ENCODE measurements at places on chromosomes 3 and 15.

- no peak for DNase-seq
Measured at GRCh38 chr15:95864467-95864886, 466.0 kb upstream of the NR2F2 start.

GRCh38 chr15:86526938-86527690, 447.4 kb downstream of the AGBL1 start:
- no peak for DNase-seq

GRCh38 chr15:29854413-29854812, 32.1 kb upstream of the TJP1 start:
- DNase-seq = no peak

GRCh38 chr3:146823622-146824021, 218.5 kb upstream of the PLSCR5 start:
- DNase-seq = no peak

- DNase-seq = no peak
Measured at GRCh38 chr15:42355291-42355690, 4.0 kb upstream of the CAPN3 start.

DNA sequence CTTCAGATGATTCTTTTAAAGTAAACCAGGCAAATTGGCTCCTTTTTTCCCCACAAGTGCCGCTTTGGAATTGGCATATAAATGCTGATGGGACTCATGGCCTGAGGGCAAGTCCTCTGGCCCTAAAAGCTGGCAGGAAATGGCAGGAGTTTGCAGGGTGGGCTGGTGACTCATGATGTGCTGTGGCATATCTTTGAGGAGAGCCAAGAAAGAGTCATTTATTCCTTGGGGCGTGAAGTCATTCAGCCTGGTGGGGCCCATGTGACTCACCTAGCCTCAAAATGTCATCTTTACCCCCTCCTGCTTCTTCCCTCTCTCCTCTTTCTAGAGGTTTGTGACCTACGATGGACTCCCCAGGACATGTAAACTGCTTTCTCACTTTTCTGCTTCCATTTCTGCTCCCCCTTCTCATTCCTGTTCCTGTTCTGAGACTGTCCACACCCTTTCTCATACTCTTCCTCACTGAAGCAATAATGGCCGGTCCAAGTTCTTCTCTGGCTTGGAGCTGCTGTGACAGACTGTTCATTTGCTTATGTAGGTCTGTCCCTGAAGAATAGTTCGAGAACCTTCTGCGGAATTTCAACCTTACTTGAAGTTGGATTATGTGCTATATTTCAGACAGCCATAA, 326.1 kb downstream of the SATB1 start:
- DNase-seq = no peak

DNA sequence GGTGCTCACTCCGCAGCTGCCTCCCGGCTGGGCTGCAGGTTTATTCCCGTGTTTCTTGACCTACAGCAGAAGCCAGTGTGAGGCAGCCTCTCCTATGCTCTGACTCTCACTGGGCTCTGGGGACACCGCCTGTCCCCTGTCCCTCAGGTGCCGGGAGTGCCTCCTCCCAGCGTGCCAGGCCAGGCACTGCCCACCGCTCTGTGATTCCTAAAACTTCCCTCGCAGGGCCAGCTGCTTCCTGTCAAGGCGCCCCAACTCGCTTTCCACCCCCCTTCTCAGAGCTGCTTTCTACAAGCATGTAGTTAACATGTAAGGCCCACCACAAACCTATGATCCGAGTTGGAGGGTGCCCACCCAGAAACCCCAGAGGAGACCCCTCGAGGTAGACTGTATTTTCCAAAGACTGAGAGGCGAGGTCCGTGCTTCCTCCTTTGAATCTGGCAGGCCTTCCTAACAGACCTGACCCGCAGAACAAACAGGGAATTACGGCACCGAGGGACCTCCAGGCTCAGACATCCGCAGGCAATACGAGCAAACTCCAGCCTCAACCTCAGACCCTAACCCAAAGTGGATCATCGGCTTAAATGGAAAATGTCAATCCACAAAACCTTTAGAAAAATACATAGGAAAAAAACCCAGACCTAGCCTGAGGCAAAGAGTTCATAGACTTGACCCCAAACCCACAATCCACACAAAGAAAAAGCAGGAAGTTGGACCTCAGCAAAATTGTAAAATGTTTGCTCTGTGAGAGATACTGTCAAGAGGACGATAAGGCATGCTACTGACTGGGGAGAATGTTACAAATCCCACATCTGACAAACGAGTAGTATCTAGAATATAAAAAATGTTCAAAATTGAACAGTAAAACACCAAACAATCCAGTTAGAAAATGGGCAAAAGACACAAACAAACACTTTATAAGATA, 121.3 kb upstream of the IQSEC1 start:
- DNase-seq = no peak

- DNase-seq = no peak
Measured at GRCh38 chr3:36543276-36543997, 163.1 kb downstream of the STAC start.

DNA sequence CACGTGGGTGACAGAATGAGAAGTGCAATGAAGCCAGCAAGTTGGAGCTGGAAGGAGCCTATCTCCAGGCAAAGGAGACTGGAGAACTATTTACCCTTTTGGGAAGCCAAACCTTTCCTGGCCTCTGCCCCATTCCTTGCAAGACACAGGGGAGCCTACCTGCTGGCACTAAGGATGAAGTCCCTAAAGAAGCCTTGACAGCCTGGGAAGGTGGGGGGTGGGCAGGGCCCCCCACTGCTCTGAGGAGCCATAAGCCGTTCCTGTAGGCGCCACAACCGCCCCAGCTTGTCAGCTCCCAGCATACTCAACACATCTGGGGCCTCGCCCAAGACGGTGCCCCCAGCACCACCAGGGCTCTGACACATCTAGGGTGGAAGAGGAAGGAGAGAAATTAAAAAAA, 5.5 kb downstream of the CDAN1 start:
- DNase-seq = no peak

- no peak for DNase-seq
Measured at GRCh38 chr3:54681706-54682105, 246.2 kb downstream of the LRTM1 start.

All from activated T-helper 9 cell treated with anti-CD3 and anti-CD28 coated beads, Interleukin-2, amount 50 U/mL, for 16 hours (primary cell).